ENCODE measurements at places on chromosomes 11 and 22.

GRCh38 chr11:43874738-43875137, 5.9 kb upstream of the ALKBH3 start:
- DNase-seq: no peak

GRCh38 chr11:42329929-42330565, 870.6 kb upstream of the LRRC4C start:
- no peak for DNase-seq

- DNase-seq: no peak
These were observed 484.5 kb downstream of the MN1 start for GRCh38 chr22:27317096-27317495.

DNA sequence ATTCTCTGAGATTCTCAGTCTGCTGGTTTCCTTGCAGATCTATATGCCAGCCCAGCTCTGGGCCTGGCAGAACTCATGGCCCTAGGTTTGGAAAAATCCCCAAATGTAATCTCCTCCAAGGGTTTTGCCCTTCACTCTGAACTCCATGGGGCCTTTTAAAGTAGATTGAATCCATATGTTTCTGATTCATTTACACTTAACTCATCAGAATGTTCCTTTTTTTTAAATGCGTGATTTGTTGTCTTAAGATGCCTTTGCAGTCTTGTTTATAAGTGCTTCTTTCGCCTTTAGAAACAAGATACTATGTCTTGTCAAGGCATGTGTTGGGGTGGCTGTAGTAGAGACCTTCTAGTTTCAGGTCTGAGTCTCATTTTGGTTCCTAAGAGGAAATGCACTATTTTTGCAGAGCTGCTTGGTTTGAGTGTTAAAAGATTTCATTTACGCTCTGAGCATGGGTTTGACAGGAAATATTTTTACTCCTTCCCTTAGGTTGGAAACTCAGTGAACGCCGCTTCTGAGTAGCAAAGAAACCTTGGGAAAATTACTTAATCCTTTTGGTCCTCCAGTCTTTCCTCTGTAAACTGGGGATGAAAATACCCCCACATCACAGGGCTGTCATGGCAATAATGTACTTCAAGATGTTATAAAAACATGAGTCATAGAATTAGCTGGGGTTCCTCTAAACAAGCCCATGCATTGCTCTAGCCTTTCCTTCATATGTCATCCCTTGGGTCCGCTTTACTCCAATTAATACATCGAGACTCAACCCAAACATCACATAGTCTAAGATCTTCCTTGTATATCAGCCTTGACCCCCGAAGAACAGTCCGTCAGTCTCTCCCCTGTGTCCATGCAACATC, 83.5 kb downstream of the SNX19 start:
- no peak for DNase-seq

GRCh38 chr11:68206211-68206610, 6.9 kb downstream of the KMT5B start:
- no peak for DNase-seq

GRCh38 chr11:2085251-2086066, 53.7 kb downstream of the IGF2 start:
- peak; percentile 1 for DNase-seq

GRCh38 chr11:40168414-40168813, 1291.0 kb downstream of the LRRC4C start:
- DNase-seq: no peak

DNA sequence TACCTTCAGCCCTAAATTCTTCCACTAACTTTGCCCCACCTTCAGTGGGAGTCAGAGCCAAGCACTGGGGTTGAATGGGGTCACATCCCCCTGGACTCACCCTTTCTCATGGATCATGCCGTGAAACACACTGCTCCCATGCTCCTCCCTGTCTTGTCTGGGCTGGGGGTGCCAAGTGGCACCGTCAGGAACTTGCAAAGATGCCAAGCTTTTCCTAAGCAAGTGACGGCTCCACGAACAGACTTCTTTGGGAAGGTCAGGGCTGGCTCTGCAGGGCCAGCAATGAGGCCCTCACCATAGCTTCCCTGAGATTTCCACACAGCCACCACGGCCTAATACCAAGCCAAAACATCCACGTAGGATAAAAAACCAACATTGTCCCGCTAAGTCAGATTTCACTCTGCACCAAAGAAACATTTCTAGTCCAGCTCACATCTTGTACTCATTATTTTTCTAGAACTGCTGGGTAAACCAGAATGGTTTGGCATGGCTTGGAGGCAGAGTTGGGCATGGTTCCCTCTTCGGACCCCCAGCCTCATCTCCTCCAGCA, 76.5 kb downstream of the NAT10 start:
- DNase-seq: no peak

DNA sequence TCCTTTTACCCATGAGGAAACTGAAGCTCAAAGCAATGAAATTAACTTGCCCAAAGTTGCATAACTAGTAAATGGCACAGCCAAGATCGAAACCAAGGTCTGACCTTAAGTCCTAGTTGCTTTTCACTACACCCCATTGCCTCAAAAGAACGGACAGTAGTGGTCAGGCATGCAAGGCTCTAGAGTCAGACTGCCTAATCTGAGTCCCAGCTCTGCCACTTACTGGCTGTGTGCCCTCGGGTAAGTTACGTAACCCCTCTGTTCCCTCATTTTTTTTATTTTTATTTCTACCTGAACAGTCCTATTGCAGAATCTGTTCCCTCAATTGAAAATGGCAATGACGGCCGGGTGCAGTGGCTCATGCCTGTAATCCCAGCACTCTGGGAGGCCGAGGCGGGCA, 9.6 kb downstream of the CYB561A3 start:
- DNase-seq: no peak

DNA sequence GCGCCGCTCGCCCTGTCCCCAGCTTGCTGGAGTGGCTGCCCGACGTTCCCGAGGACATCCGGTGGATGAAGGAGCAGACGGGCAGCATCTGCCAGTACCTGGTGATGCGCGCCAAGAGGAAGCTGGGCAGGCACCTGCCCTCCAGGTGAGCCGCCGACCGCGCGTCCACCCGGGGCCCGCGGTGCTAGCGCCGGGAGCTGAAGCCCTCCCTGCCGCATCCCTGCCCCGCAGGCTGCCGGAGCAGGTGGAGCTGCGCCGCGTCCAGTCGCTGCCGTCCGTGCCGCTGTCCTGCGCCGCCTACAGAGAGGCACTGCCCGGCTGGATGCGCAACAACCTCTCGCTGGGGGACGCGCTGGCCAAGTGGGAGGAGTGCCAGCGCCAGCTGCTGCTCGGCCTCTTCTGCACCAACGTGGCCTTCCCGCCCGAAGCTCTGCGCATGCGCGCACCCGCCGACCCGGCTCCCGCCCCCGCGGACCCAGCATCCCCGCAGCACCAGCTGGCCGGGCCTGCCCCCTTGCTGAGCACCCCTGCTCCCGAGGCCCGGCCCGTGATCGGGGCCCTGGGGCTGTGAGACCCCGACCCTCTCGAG, 3.3 kb upstream of the CRACR2B start:
- no peak for DNase-seq

DNA sequence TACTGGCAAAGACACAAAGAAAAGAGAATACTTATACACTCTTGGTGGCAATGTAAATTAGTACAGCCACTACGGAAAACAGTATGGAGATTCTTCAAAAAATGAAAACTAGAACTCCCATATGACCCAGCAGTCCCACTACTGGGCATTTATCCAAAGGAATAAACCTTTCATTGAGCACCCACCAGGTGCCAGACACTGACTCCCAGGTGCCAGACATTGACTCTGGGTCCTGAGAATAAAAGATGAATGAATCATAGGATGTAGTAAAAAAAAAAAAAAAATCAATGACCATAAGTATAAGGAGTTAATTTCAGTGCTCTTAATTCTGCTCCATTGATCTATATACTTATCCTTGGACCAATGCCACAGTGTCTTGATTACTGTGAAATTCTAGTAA, 28.2 kb downstream of the HEPHL1 start:
- no peak for DNase-seq

DNA sequence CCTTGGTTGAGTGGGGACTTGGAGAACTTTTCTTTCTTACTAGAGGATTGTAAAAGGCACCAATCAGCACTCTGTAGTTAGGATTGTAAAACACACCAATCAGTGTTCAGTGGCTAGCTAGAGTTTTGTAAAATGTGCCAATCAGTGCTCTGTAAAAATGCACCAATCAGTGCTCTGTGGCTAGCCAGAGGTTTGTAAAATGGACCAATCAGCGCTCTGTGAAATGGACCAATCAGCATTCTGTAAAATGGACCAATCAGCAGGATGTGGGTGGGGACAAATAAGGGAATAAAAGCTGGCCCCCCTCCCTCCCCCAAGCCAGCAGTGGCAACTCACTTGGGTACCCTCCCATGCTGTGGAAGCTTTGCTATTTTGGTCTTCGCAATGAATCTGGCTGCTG, 5.5 kb upstream of the DRG1 start:
- DNase-seq: no peak

- DNase-seq: no peak
These were observed 58.0 kb downstream of the RCN1 start for GRCh38 chr11:32148895-32149294.

GRCh38 chr22:35883031-35883620, 145.5 kb downstream of the RBFOX2 start:
- no peak for DNase-seq

GRCh38 chr11:118901494-118902335, 18.0 kb downstream of the CXCR5 start:
- no peak for DNase-seq

DNA sequence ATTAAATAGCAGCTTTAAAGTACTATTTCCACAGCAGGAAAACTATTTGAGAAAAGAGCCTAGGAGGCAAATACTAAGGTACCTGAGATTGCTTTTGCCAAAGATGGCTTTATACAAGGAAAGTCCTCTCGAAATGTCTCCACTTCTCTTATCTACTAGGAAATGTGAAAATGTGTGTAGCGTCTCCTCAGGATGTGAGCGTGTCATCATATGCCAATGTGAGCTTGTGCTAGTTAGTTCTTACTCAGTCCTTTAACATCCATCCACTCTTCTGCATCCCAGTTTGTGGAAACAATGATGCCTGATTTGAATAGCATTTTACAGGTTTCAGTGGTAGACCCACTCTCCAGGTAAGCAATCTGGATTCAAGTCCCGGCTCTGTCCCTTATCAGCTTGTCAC, 421.0 kb downstream of the DYNC2H1 start:
- DNase-seq: no peak

DNA sequence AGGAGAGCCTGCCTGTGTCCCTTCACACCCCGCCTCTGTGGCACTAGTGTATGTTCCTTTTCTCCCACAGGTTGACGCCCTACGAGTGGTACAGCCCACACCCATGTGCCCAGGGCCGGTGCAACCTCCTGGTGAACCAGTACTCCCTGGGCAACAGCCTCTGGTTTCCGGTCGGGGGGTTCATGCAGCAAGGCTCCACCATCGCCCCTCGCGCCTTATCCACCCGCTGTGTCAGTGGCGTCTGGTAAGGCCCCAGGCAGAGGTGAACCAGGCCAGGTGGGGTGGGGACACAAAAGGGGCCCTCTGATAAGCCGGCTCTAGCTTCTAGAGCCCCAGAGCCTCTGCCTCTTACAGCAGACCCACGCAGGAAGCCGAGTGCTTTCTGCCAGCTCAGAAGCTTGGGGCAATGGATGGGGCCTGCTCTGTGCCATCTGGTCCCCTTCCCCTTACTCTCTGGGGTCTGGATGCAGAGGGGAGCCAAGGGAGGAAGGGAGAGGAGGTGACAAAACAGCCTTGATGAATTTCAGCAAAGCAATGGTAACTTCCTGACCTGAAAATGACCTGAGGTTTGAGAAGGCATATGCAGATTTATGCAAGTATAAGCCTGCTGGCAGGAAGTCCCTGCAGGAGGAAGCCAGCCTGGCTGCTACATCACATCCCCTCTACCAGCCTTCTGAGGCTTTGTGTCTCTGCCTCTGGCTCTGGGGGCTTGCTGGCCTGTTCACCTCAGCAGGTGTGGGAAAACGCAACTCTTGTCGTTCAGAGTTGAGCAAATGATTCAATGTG, 67.0 kb upstream of the TBCEL start:
- DNase-seq: no peak

DNA sequence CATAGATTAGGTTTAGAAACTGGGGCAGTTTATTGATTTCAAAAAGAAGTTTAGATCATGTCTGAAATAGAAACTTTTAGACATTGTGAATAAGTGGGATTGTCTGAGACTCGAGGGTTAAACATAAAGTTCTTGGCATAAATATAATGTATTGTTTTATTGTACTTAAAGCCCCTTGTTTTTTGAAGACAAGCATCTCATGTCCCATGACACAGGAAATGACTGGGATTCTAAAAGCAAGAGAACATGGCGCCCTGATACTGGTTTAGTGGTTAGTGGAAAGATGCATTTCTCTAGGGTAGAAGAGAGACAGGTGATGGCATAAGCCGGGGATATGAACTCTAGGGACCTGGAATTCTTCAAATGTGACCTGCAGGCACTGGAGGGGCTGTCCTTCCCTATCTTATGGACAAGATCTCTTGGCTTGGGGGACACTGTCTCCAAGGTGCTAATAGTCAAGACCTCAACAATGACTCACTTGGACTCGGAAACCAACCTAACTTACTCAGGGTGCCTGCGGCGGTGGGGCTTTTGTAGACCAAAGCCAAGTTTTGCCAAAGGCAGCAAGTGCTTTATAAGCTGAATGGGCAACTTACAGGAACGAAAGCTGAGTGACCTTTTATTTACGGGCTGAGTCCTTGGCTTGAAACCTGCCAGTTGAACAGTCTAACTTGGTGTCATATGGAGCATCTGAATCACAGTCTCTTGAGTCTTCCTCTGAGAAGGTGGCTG, 48.2 kb downstream of the UBASH3B start:
- no peak for DNase-seq

- no peak for DNase-seq
These were observed 7.1 kb upstream of the APOBEC3H start for GRCh38 chr22:39089928-39090327.

DNA sequence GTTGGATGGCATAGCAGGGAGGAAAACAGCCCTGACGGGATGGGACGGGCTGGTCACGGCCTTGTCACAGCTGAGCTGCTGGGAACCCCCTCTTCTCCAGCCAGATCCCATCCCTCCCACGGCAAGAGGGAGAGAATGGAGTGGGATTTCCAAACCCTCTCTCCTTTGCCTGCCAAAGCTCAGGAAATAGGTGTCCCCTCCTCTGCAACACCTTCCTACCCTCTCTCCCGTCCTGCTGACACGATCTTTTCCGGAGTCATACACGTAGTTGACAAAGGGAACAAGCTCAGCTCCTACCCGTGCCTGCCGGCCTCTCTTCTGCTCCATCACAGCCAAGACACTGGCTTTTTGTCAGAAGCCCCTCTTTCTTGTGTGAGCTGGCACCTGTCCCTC, 48.1 kb downstream of the PISD start:
- no peak for DNase-seq

DNA sequence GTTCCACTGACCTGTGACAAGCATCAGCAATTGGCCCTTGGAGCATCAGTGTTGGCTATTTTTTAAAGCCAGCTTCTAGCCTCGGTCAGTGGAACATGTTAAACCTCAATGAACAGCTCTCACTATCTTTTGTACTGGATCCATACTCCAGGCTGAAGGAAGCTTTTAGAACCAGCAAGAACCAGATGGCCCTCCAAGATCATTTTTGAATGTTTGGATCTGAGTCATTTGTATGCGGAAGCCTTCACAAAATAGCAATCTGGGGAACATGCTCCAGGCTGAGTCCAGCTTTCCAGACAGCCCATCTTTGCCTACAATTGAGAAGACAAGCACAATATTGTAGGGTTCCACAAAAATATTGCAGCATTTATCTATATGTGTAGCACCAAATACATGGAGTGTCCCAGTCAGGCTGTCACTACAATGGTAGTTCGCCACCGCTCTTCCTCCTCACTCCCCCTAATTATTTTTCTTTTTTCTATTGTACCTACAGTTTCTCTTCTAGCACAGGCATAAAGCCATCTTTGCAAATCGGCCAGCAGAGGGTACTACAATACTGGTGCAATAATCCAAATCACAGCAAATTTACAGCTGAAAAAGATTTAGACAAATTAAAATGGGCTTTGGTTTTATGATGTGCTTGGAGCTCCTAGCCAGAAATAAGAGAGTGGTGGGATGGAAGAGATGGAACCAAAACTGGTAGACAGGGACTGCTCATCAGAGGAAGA, 177.4 kb upstream of the BLID start:
- DNase-seq: no peak

Measured in AG08396 (cell line).